ENCODE measurements at places on chromosomes 3 and 15.

GRCh38 chr3:41169023-41169422, 30.3 kb upstream of the CTNNB1 start:
- no peak for DNase-seq

DNA sequence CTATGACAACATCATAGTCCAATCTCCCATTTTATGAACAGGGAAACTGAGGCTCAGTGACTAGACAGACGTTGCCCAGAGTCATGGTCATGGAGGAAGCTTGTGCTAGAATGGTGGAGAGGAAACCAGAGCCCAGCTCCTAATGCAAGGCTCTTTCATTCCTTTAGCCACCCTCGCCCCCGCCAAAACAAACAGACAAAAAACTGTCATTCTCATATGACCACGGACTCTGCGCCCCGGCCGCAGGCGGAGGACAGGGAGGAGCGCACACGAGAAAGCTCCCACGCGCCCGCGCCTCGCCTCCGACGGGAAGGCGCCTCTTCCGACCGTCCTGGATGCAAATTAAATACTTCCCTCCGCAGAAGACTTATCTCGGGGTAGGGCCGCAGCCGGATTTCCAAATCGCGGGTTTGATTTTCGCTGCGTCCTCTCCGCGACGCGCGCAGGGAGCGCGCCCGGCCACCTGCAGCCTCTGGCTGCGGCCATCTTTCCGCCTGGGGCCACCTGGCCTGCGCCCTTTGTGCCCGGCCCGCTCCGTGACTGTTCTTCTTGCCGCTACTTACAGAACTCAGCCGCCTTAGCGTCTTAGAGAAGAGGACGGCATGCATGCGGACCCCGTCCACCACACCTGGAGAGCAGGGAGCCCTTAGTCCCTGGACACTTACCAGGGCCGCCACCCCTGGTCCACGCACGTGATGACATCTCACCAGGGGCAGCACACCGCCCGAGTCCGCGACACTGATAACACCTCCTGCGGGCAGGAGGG, 670 bp upstream of the ATP13A3 start:
- DNase-seq = no peak

- DNase-seq = no peak
These were observed 13.8 kb downstream of the CLRN1 start for GRCh38 chr3:150958683-150959082.

DNA sequence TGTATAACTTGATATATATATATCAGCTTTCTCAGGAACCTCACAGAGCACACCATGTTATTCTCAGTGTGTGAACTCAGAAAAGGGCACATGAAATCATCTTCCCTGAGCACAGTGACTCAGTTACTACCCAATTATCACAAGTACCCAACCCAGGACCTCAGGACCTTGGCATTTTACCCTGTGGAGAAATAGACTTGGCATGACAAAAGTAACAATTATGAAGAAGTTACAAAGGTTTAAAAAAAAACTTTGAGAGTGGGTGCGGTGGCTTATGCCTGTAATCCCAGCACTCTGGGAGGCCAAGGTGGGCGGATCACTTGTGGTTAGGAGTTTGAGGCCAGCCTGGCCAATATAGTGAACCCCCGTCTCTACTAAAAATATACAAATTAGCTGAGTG, 52.4 kb downstream of the ONECUT1 start:
- no peak for DNase-seq

- no peak for DNase-seq
These were observed 19.3 kb downstream of the CCNB2 start for GRCh38 chr15:59124261-59124660.

DNA sequence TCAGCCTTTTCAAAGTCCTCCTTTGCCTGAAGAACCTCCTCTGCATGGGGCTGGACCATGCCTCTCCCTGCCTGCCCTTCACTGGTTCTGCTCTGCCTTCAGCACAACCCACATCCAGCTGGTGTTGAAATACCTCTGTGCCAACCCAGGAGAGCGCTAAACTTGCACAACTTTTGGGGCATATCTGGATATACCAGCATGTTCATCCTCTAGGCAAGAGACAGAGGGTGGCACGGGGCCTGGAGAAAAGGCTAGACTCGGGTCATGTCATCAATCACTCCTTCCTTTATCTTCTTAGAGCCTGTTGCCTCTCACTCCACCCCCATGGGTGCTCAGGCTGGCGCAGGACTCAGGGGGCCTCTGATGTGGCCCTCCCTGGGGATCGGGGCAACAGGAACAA, 4.8 kb downstream of the SEMA4B start:
- no peak for DNase-seq

DNA sequence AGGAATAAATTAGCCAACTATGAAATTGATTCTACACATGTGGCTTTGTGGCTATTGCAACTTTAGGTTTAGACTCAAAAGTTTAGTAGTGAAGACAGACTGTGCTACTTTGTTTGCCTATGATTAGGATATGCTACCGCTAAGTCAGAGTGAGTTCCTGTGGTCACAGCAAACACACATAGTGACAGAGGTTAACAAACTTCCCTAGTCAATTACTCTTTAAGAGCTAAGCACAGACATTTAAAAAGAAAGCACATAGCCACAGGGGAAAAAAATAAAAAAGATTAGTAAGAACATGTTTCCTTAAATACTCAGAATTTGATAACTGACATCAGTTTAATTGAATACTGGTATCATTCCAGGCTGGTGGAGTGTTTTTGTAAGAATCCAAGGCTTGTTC, 207.1 kb downstream of the GBE1 start:
- DNase-seq = no peak

GRCh38 chr3:55647670-55648069, 160.6 kb upstream of the WNT5A start:
- no peak for DNase-seq

- peak; percentile 45 for DNase-seq
These were observed 83.4 kb downstream of the EEFSEC start for GRCh38 chr3:128236657-128237056.

All from NCI-H187 (cell line).